ENCODE measurements at places on chromosomes 12 and 14.

DNA sequence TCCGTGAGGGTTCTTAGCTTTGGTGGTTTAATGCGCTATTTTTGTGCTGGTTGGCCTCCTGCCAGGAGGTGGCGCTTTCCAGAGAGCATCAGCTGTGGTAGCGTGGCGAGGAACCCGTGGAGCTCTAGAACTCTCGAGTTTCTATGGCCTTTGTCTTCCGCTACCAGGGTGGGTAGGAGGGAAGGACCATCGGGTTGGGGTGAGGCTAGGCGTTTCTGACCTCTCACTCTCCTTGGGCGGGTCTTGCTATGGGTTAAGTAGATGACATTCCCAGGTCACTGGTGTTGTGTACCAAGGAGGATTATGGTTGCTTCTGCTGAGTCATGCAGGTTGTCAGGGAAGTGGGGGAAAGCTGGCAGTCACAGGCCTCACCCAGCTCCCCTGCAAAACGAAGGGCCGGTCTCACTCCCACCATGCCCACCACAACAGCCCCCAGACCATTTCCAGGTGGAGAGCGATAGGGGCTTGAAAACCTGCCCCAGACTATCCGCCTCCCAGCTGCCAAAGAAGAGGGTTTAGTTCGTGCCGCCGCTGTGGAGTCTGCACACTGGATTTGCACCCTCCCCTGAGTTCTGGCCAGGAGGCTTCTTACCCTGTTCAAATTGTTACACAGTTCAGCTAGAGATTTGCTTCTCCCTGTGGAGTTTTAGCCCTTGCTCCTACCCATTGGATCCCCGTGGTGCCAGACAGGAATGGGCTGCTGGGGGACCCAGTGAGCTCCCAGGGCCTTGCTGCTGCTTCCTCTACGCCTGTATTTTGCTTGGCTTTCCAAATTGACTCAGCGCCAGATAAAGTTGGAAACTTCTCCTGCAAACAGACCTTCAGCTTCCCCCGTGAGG is 21.9 kb downstream of the RNFT2 start:
- DNase-seq = peak; percentile 59

DNA sequence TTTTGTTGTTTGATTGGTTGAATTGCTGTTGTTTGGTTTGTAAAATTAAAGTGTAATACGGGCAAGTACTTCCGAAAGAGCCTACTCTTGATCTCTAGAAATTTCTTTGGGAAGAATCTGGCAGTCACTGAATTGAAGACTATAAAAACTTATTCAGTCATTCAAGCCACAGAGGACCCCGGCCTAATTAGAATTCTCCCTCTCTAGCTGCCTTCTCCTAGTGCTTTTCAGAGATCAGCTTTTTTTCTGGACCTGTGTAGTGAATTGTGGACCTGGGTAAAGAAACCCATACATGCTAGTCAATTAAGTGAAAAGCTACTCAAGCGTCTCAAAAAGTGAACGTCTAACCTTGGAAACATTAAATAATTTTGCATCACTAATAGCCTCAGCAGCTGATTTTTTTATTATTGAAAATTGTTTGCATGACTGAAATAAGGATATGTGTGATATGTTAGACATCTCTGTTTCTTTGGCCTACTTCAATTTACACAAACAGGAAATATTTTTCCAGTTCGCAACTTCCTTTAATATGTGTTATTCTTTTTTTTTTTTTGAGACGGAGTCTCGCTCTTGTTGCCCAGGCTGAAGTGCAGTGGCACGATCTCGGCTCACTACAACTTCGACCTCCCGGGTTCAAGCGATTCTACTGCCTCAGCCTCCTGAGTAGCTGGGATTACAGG is 27.2 kb downstream of the EFCAB11 start:
- DNase-seq = no peak

- no peak for DNase-seq
These were observed 120.9 kb upstream of the SFSWAP start for GRCh38 chr12:131589966-131590365.

GRCh38 chr12:54431911-54432814 is 13.1 kb upstream of the ITGA5 start:
- DNase-seq = peak; percentile 43

GRCh38 chr12:6533923-6534694 is at the start of gene GAPDH:
GAPDH (plus strand) TSS chr12:6534517; CDS start chr12:6534833, 316 bp downstream.
- peak; percentile 93 for DNase-seq

DNA sequence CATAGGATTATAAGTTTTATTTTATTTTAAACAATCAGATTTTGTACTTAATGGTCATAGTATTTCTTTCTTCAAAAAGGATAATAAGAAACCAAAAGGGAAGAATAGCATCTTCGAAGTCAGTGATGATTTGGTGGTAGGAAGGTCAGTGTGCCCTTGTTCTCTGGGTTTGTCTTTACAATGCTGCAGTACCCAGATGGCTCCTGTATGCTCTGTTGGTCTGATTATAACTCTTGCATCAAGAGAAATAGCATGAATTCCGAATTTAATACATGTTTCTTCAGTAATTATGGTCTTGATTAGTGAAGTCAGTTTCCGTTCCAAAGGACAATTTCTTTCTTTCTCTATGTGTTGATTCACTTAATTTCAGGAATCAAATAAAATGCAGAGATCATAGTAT is 180.2 kb downstream of the TMTC2 start:
- no peak for DNase-seq

DNA sequence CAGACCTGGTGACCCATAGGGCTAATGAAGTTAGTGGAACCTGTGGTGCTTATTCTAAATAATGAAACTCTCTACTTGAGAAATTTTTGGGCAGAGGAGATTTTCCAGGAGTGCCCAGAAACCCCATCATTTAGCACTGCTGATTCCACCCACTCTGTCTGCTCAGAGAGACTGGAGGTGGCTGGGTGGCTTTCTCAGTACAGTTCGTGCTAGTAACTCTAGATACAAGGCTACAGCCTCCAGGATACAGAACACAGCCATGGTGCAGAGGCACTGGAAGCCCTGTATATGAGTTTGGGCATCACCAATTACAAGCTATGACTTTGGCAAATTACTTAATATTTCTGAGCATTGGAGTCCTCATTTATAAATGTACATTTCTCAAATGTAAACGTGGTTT is 32.4 kb downstream of the CCDC177 start:
- no peak for DNase-seq

- no peak for DNase-seq
These were observed 59.4 kb upstream of the VSX2 start for GRCh38 chr14:74179856-74180255.

DNA sequence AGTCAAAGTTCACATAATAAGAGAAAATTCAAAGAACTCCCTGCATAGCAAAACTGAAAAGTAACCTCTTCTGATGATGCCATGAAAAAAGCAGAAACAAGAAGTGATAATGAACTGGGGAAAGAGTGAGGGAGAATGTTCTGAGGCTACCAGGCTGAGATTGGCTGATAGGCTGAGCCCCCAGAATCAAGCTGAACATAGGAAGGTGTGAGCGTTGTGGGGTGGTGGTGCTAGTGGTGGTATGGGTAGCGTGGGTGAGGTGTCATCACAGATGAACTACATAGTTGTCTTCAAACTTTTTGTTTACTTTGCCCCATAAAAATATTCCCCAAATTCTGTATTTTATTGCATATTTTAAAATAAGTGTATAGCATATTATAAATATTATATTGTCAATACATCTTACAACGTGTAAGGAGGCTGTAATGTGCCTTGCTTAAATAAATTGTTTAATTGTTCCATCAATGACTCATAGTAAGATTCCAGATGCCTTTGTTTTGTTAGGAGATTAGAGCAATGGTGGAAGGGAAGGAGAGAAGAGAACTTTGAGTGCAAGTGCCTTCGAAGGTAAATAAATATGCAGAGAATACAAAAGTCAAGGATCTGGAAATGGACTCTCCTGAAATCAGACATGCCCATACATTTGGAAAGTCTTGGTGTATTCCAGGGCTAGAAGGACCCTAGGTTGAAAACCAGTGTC is 15.8 kb upstream of the CFAP54 start:
- no peak for DNase-seq

DNA sequence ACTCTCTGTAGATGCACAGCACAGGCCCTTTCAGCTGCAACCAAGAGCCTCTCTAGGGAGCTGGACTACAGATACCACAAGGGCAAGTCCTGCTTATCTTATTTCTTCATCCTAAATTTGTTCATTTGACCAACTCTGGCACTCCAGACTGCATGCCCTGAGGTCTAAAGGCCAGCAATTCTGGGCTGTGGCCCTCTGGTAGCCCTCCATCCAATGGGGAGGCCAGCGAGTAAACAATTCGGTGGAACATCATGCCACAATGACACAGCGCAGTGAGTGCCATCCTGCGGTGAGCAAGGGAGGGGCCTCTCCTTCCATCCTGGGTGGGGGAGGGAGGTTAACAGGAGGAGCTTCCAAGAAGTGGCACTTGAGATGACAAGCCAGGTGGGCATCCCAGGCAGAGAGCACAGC is 652 bp upstream of the SELPLG start:
- peak; percentile 74 for DNase-seq

- no peak for DNase-seq
These were observed 69.0 kb downstream of the WDR20 start for GRCh38 chr14:102208741-102209140.

DNA sequence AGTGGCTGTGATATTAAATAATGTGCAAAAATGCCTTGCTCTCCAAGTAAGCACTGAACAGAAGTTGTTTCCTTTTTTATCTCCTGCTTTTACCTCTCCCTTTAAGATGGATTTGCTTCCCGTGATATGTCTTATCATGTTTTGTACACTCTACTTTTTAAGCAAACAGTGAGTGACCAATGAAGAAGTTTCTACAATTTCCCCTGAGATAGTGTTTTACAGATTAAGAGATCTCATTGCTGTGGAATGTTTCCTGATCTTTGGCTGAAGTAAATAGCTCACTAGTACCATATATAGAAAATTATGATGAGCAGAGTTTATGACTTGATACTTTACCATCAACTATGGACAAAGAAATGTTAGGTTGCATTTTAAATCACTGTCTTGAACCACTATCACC is 184.8 kb upstream of the PDE3A start:
- no peak for DNase-seq

- DNase-seq = no peak
These were observed 1.0 kb upstream of the ATG14 start for GRCh38 chr14:55412676-55413075.

- no peak for DNase-seq
These were observed 24.8 kb downstream of the GPR68 start for GRCh38 chr14:91219517-91220389.

GRCh38 chr12:90216020-90216552 is 507.4 kb upstream of the ATP2B1 start:
- DNase-seq = no peak

DNA sequence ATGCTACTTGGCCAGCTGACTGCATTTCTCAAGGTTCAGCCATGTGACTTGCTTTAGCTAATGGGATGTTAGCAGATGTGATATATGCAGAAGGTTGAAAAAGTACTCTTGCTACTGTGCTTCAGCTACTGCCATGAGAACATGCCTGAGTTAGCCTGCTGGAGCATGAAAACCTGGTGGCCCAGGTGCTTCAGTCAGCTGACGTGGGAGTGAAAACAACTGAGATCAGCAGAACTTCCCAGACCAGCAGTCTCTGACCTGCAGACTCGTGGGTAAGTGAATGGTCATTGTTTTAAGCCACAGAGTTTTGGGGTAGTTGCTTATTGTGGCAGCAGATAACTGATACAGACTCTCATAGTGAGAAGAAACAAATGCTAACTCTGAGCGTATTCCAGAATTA is 118.6 kb upstream of the GRIN2B start:
- no peak for DNase-seq

DNA sequence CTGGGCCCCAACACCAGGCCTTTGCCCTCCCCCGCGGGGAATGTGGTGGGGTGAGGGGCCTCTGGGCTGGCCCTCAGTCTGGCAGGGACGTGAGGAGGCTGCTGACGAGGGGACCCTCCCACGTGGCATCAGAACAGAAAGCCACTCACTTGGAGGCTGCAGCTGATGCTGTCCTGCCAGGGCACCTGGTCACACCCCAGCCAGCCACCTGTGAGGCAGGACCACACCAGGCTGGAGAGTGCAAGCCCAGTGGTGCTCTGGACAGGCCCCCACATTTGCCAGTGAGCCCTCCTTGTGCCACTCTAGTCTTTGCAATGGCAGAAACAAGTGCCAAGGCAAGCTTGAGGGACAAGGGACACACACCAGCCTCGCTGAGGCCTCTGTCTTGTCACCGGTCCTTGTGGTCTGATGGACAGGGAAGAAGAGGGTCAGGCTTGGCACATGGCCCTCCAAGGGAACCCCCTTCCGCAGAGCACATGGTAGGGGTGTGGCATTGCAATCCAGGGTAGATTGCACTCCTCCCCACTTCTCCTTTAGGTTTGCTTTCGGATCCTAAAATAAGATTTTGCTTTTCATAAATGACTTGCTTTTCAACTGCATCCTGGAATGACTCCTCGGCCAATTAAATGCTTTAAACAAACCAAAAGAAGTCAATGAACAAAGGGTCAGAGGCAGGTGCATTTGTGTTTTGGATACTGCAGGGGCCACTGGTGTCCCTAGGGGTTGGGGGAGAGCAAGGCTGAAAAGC is 53.7 kb downstream of the CCDC88C start:
- no peak for DNase-seq

DNA sequence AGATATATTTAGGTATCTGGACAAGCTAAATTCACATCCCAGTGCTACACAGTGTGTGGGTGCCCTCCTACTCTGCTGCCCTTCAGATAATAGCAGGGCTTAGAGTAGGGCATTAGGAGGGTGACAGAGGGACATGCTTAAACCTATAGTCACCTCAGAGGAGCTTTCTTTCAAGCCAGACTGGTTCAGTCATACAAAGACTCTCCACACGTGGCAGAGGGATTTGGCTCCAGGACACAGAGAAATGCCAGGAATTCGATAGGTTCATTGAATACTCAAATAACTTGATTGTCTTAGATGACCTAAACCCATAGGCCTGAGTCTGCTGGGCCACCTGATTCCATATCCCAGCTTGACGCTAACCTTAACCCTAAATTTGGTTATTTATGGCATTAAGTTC is 163.5 kb downstream of the TPH2 start:
- no peak for DNase-seq

GRCh38 chr12:99619389-99620158 is 28.0 kb upstream of the GARIN6 start:
- no peak for DNase-seq

DNA sequence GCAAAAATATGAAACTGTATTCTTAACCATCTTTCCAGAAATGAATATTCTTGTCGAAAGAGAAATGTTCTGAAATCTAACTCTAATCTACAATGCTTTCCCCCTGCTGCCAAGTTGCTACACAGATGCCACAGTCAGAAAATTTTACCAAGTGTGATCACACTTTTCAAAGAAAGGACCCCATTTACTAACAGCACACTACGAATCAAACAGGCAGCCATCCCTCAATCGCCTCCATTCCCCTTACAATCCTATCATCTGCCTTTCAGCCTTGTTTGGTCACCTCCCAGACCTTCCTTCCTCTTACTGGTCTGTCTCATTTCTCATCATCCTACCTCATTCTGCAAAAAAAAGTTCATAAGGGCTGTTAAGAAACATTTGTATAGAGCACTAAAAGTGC is 190.1 kb downstream of the MED13L start:
- DNase-seq = no peak

GRCh38 chr14:95106971-95107370 is 50.4 kb downstream of the DICER1 start:
- DNase-seq = no peak

GRCh38 chr12:66392266-66392915 is 90.1 kb downstream of the HELB start:
- DNase-seq = no peak

GRCh38 chr12:107474099-107474498 is 211.5 kb upstream of the PWP1 start:
- DNase-seq = no peak

- no peak for DNase-seq
These were observed 16.4 kb upstream of the NUBPL start for GRCh38 chr14:31544816-31545215.

All from activated CD4-positive, alpha-beta T cell treated with anti-CD3 and anti-CD28 coated beads for 48 hours (primary cell).